ENCODE measurements at places on chromosomes 7 and 10. TPM values are rescaled to one million over a fixed set of nuclear protein-coding genes. Genes with fewer than 3 reads are reported as not detected.

Gene ADRB1
- 1.8 TPM for total RNA-seq

Gene TMEM229A
- total RNA-seq: not detected

Gene TFAM
- total RNA-seq: 36.1 TPM

GRCh38 chr7:35623381-35623780, 71.6 kb downstream of the HERPUD2 start:
- no peak for DNase-seq

Data from bronchial epithelial cell (primary cell).